Stromal cell of bone marrow (primary cell): ENCODE measurements at places on chromosomes 13 and 19.
A peak's percentile ranks its signal among the peaks of the same experiment; 100 is the strongest.

DNA sequence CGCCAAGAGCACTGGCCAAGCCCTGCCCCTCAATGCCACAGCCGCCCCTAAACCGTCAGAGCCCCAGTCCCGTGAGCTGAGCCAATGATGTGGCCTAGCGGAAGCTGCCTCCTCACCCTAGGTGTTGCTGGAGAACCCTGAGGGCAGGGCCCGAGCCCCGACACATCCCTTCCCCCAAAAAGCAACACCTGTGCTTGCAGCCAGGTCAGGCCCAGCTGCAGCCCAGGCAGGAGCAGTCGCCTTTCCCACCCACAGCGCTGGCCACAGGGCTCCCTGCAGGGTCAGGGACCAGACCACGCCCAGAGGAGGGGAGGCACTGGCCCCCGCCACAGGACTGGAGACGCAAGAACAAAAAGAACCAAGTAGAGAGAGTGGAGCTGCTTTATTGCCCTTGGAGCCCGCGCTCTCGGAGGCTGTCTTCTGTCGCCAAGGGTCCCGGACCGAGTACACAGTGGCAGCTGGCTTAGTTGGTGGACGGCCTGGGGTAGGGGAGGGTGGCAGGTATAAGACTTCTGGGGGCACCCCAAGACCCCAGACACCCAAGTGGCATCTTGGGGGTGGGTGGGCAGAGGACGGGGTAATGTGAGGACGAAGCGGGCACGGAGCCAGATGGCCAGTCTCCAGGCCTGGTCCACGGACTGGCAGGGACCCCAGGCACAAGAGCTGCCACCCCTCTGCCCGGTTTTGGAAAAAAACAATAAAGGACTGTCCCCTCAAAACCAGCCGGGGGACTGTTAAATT lies 3.3 kb downstream of the P2RY11 start:
- no peak for DNase-seq

- DNase-seq: no peak
These were observed 2.4 kb upstream of the PTGER1 start for GRCh38 chr19:14477418-14478112.

- DNase-seq: no peak
These were observed 200.1 kb downstream of the MZT1 start for GRCh38 chr13:72527333-72527732.

DNA sequence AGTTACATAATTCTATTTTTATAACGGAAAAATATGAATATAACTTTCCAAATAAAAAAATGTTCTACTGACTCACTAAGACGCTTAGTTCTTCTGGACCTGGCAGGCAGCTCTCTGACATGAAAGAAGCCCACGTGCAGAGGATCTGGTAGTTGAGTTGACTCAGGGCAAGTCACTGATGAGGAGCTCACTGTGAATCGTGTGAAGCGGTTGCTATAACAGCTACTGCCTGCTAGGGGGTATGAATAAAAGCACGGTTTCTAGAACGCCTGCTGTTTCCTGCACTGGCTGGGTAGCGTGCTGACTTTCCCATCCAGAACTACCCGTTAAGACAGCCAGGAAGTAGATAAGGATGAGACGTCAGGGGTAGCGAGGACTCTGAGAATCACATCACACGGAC lies 54.7 kb upstream of the WASF3 start:
- DNase-seq: peak; percentile 78

GRCh38 chr13:73364736-73365135 lies 305.9 kb downstream of the KLF5 start:
- DNase-seq: no peak

GRCh38 chr13:83503424-83503823 lies 378.9 kb downstream of the SLITRK1 start:
- peak; percentile 72 for DNase-seq

DNA sequence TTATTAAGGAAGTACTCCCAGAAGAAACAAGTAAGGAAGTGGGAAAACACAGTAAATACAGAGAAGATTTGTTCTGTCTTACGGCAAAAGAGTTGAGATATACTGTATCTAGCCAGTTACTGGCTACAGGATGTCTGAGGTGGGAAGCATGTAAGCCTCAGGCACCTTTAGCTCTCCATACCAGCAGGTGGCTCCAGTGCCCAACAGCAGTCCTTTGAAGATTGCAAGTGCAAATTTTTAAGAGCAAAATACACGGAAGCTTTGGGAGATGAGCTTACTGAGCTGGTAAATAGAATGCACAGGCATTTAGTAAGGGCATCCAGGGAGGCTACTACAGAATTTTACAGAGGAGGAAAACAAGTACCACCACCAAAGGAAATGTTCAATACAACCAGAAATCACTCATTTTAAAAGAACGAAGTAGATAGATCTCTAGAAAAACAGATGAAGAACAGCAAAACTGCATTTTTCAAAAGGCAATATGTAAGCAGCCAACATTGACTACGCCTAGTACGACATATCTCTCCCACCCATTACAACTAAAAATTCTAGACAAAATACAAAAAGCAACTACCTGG lies 57.9 kb upstream of the VSTM2B start:
- no peak for DNase-seq

GRCh38 chr13:51681037-51681678 lies 96.9 kb downstream of the WDFY2 start:
- peak; percentile 76 for DNase-seq

DNA sequence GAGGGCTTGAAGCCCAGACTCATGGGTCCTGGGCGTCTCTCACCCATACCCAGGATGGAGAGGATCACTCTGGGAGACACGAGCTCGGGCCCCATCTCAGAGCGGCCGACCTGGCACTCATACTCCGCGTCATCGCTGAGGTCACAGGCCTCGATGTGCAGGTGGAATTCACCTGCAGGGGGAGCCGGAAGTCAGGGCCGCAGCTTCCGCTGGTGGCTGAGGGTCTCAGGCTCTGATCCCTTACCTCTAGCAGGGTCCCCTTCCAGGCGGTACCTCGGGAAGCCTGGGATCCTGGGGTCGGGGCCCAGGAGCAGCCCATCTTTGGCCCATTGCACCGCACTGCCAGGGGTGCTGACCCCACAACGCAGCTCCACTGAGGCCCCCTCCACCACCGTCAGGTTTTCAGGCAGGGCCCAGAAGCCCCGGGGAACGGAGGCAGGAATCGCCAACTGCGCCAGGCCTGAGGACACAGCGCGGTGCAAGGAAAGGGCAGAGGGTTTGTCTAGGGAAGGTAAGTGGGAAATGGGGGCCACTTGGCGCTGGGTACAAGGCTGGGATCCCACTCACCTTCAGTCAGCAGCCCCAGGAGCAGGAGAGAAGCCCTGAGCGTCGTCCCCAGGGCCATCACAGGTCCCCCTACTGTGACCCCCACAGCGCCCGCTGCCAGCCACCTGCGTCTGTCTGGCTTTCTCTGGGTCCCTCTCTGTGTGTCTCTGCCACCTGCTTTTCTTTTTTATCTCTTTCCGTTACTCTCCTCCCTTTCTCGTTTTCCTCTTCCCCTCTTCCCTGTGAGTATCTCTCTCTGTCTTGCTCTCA lies 883 bp downstream of the NPHS1 start:
- no peak for DNase-seq
